ENCODE measurements at places on chromosomes 5 and 9.

- no peak for DNase-seq
Observed at GRCh38 chr9:16180546-16180945, 627.7 kb downstream of the CCDC171 start.

- peak; percentile 46 for DNase-seq
Observed at GRCh38 chr5:55324815-55325418, 17.1 kb downstream of the MTREX start.

- DNase-seq = no peak
Observed at GRCh38 chr5:56297851-56298250, 64.7 kb upstream of the ANKRD55 start.

- no peak for DNase-seq
Observed at GRCh38 chr5:175557778-175558177, 79.4 kb downstream of the SFXN1 start.

- no peak for DNase-seq
Observed at GRCh38 chr5:96741106-96741505, 66.6 kb downstream of the ERAP1 start.
